HTR-8/SVneo (cell line): ENCODE measurements at places on chromosomes 6 and 20.

GRCh38 chr6:133169901-133170300 lies 71.3 kb upstream of the EYA4 start:
- DNase-seq = no peak

GRCh38 chr6:46676604-46677313 lies 10.9 kb upstream of the TDRD6 start:
- no peak for DNase-seq

DNA sequence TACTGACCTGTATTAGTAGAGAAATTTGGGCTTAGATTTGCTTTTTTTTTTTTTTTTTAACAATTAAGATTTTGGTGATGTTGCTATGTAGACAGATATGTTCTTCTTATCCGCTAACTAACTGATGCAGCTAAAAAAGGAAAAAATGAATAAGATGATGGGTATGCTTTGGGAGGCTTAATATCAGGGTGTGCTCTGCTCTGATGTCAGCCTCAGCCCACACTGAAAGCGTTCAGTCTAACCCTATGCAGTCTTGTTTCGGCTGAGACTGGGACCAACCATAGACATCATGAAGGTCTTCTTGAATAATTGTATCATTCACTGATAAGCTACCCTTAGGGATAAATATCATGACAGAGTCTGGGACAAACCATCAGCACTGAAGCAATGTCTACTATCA lies 6.9 kb upstream of the CCN2 start:
- DNase-seq = no peak

- no peak for DNase-seq
These were observed 86.6 kb upstream of the TPD52L1 start for GRCh38 chr6:125066964-125067363.

- no peak for DNase-seq
These were observed 47.2 kb upstream of the FAM8A1 start for GRCh38 chr6:17552861-17553260.

- DNase-seq = no peak
These were observed 67.8 kb downstream of the SCAND1 start for GRCh38 chr20:35886537-35886936.

DNA sequence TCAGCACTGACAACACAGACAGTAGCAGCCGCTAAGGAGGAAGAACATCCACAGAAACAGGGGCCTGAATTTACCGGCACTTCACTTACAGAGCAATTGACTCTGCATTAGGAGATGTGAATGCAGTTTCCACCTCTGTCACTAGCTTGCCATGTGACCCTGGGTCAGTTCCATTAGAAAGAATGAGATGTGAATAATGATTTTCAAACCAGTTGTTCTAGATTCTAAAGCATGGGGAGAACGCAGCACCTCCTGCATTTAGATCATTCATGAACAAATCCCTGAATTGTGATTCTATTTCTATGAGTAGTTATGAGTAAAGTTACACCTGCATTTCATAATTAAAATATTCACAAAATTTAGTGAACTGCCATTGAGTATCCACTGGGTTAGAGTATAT lies 197.3 kb upstream of the EXOC2 start:
- DNase-seq = no peak

DNA sequence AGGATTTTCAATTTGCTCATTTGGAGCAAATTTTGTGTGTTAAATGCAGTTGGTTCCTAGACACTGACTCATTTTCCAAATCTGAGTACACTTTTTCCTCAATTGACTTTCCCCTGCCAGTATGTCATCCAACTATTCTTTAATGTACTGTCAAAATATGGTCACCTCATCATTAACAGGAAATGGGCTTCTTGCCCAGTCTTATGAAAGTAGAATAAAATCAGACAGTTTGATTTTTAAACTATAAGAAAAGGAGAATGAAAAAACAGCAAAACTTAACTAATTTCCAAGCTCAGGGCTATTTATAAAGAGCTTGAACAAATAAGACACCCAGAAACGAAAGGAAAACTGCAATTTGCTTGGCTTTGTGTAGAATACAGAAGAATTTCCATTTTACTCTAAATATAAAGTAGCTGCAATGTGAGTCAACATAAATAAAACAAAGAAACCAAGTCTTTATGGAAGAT lies 43.7 kb upstream of the RAB23 start:
- no peak for DNase-seq

DNA sequence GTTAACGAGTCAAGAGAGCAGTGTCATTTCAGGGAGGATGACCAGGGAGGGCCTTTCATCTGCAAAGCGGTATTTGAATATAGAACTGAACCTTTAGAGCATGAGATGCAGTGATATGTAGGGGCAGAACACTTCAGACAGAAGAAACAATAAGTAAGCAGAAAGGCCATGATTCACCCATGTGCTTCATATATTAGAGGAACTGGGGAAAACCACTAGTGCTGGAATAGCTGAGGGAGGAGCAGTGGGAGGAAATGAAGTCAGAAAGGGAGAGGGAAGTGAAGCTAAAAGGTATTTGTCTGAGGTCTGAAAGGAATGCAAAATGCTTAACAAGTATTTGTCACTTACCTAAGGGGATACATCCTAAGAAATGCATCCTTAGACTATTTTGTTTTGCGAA lies 391.2 kb downstream of the ADGRB3 start:
- DNase-seq = no peak

- no peak for DNase-seq
These were observed 14.8 kb downstream of the DDRGK1 start for GRCh38 chr20:3189561-3190131.

GRCh38 chr20:5531318-5532081 lies 214.7 kb upstream of the PROKR2 start:
- DNase-seq = no peak

- DNase-seq = no peak
These were observed 869.9 kb downstream of the KIF16B start for GRCh38 chr20:15703171-15703911.

GRCh38 chr6:46749731-46750130 lies 3.0 kb downstream of the ANKRD66 start:
- DNase-seq = no peak

DNA sequence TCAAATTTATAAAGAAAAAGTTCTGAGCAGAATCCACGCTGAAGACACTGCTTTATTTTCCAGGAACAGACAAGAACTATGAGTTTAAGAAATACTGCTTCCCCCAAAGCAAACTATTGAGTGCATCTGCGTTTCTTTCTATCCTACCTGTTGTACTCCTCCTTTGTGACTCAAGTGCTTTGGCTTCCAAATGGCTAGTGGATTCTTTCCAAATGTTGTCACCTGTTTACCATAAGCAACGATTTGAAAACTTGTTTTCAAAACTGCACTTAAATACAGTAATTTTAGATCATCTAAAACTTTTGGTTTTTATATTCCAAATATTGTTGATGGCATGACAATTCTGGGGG lies 9.5 kb downstream of the PXDC1 start:
- DNase-seq = no peak

GRCh38 chr6:42340511-42340910 lies 111.2 kb downstream of the TRERF1 start:
- no peak for DNase-seq

- DNase-seq = no peak
These were observed 254.9 kb downstream of the PRL start for GRCh38 chr6:22041797-22042480.

DNA sequence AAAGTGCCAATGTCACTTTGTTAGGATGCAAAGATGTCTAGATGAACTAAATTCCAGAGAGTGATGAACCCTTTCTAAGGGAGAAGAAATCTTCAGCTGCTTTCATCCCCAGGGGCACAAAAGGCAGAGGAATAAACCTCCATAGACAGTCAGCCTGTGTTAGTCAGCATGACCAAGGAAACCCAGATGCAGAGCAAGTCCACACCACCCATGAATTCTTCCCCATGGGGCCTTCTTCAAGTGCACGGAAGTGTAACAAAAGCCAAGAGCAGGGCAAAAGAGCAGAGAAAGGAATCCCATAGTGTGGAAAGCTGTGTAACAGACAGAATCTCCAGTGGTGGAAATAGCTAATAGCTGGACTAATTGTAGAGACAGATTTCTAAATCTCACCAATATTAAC lies 50.0 kb downstream of the DCDC2 start:
- DNase-seq = peak; percentile 10

- DNase-seq = no peak
These were observed 39.6 kb upstream of the MLN start for GRCh38 chr6:33843131-33844121.

DNA sequence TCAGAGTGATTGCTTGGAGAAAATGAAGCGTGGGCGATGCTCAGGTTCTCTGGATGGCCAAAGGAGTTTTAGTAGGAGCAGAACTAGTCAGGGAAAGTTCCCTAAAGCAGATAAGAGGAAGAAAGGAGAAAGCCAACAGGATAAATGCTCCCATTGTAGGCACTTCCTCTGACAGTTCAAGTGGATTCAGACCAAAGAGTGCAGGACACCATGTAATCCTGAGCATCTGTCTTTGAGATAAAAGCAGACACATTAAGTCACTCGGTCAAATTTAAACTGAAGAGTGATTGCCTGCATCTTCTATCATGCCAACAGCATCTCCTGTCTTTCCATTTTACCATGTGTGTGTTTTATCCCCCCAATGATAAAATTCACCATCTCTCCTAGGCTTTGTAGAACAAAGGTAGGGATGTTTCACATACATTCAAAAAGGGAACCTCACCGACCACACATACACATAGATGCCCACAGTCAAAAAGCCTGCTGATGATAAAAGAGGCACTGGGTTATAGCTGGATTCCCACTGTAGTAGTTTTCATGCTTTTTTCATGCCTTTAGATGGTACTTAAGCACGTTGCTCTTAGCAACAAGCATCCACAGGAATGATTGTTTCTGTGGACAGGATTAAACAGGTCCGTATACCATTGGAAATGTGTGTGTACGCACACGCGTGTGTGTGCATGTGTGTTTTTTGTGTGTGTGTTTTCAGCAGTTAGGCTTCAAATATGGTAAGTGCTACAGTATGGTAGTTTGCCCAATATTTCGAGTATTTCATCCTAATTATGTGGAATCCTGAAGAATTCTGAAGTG lies 7.0 kb downstream of the GRIK2 start:
- DNase-seq = no peak

- no peak for DNase-seq
These were observed 137.1 kb downstream of the BCAS1 start for GRCh38 chr20:53933232-53933846.

GRCh38 chr6:90643381-90643780 lies 56.5 kb upstream of the MAP3K7 start:
- no peak for DNase-seq

- DNase-seq = no peak
These were observed 150.9 kb downstream of the EYA4 start for GRCh38 chr6:133392015-133392414.

GRCh38 chr20:11355345-11355744 lies 562.3 kb upstream of the BTBD3 start:
- no peak for DNase-seq

GRCh38 chr6:142872376-142872775 lies 72.6 kb downstream of the HIVEP2 start:
- DNase-seq = no peak

DNA sequence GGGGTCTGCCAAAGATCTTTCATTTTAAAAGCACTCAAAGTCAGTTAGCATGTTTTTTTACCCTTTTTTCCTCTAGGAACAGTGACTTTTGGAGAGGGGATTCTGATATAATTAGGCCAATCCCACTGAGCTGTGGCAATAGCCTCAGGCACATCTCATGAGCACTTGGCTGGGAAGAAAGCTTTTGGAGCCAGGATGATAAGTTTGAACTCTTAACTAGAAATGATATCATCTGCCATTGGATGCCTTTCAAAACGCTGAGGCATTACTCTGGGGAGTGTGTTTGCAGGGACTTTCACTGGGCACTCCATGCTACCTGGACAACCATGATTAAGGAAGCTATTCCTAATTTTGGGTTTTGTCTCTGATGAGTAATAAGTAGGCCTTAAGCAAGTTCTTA lies 3.7 kb downstream of the SCGN start:
- DNase-seq = no peak

- no peak for DNase-seq
These were observed 181.2 kb downstream of the ZDHHC14 start for GRCh38 chr6:157561929-157562810.

- DNase-seq = peak; percentile 73
These were observed 74.1 kb upstream of the TOX2 start for GRCh38 chr20:43840382-43841070.

DNA sequence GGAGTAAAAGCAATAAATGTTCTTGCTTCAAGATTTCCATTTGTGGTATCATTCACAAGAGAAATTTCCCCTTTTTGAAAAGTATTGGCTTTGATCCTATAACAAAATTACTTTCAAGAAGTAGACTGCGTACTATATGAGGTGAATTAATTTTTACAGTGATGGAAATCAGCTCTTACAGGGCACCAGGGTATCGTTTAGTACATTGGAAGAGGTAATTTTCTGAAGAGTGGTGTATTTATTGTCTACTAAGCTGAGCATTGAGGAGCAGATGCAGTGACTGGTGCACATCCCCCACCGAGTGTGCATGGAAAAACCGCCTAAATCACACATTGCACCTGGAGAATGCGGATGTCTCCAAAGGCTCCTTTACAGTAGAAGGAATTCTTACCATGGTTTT lies 209.5 kb downstream of the SAMD5 start:
- no peak for DNase-seq
